Activated CD4-positive, alpha-beta T cell treated with anti-CD3 and anti-CD28 coated beads, Interleukin-2, amount 50 U/mL, for 24 hours (primary cell): ENCODE measurements at places on chromosomes 7 and 10.

GRCh38 chr7:28573059-28573553, 160.8 kb downstream of the CREB5 start:
- DNase-seq: no peak

DNA sequence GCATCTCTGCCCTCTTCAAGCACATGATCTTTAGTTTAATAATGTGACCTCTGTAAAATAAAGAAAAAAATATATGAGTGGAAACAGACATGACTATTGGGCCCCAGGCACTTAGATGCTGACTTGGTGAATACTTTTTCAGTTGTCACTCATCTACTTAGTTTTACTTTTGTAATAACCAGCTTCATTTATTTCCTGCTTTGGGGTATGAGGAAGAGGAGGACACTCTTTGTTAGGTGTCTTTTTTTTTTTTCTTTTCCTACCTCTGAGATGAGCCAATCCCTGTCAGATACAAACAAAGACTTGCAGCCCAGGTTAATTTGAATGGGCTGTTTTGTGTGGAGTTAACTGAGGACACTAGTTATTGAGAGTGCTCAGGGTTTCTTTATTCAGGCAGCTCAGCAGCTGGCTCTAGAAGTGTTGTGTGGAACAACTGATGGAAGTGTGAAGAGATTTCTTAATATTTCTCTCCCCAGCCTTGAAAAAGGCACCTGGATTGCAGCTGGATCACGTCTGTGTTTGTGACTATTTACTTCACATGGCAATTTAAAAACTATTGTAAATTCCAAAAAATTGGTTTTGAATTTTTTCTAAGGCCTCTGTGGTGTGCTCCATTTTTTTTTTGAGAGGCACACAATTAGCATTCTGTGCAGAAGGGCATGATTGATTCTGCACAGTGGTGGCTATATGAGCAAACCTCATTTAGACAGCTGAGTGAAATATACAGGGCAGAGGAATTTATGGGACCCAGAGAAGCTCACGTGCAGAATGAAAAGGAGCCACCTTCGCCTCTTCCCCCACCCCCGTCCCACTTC, 333.8 kb downstream of the LRMDA start:
- DNase-seq: no peak

DNA sequence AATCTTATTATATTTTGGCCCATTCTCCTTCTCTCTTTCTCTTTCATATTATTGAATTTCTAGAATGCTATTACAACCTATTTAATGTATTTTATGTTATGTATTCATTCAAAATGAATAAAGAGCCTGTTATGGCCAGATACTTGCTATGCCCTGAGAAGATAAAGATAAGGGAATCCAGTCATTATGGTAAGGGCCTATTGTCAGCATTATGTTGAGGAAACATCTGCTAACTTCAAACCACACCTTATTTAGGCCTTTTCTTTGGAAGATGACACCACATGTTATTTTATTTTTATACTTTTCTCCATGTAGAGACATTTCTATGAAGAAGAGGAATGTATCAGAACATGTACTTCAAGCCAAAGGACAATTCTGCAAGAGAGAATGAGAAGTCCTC, 60.5 kb upstream of the MPP7 start:
- no peak for DNase-seq

DNA sequence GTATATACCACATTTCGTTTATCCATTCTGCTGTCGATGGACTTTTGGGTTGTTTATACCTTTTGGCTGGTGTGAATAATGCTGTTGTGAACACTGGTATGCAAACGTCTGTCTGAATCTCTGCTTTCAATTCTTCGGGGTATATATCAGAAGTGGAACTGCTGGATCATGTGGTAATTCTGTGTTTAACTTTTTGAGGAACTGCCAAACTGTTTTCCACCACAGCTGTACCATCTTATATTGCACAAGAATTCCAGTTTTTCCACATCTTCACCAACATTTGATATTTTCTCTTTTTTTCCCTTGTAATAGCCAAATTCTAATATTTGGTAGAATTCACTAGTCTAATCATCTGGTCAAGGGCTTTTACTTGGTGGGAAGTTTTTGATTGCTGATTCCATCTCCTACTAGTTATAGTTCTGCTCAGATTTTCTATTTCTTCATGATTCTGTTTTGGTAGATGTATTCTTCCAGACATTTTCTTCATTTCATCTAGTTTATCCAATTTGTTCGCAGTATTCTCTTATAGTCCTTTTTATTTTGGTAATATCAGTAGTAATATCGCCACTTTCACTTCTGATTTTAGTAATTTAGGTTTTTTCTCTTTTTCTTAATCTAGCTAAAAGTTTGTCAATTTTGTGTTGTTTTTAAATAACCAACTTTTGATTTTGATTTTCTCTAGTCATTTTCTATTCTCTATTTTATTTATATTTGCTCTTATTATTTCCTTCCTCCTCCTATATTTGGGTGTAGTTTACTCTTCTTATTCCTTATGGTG, 271.2 kb downstream of the ZEB1 start:
- DNase-seq: no peak

- DNase-seq: no peak
Observed at GRCh38 chr10:124151466-124152095, 58.2 kb upstream of the CHST15 start.

DNA sequence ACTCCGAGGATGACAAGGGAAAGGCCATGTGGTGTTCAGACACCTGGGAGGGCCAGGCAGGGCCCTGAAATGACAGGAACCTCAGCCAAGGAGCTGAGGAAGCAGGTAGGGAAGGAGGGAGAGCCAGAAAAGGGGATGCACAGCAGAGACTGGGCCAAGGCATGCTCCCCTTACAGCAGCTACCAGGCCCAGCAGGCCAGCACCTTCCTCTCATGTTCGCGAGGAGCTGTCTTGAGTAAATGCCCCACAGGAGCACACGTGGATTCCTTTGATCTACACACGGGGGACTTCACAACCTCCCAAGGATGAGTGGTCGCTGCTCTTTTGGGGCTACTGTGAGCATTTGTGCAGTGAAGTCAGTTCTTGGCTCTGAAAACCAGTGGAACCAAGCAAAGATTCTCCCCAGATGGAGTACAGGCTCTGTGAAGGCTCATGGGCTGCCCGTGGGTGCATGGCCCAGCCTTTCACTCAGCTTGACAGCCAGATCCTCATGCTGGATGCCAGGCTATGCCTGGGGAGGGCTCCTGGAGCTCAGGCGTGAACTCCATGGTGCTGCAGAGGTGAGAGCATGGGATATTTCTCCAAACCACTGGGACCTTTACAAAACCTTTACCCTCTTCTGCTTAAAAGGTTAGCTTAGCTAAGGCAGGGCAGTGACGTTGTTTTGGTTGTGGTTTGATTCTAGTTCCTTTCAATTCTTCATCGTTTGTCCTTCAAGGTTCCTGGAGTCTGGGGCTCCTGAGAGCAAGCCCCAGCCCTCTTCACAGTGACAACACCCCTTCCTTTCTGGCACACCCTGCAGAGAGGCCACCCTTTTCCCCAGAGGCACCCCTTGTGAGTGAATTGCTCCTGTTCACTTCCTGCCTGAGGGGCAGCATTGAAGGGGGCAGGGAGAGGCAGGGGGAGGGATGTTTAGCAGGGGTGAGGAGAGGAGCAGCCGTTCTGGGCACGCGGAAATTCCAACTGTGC, 74.2 kb upstream of the ZPBP start:
- no peak for DNase-seq

GRCh38 chr7:44259547-44260457, 59.0 kb downstream of the YKT6 start:
- no peak for DNase-seq

DNA sequence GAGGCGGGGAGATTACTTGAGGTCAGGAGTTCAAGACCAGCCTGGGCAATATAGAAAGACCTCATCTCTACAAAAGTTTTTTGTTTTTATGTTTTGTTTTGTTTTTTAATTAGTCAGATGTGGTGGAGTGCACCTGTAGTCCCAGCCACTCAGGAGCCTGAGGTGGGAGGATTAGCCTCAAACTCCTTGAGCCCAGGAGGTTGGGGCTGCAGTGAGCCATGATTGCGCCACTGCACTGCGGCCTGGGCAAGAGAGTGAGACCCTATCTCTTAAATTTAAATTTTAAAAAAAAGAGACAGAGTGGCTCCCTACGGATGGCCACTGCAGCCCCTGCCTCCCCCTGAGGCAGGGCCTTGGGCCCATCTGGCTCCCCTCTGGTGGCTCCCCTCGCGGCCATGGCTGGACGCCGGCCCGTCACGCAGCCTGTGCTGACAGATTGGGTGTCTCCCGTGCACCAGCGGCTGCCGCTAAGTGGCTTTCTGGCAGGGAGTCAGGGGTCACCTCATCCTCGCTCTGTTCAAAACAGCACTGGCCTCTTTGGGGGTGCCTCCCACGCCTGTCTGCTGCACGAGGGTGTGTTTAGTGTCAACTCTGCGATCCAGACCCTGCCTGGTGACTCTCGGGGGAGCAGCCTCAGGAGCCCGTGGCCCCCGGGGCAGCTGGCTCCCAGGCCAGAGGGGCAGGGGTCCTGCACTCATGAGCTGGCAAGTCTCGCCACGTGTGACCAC, 44.4 kb upstream of the ELN start:
- DNase-seq: no peak

DNA sequence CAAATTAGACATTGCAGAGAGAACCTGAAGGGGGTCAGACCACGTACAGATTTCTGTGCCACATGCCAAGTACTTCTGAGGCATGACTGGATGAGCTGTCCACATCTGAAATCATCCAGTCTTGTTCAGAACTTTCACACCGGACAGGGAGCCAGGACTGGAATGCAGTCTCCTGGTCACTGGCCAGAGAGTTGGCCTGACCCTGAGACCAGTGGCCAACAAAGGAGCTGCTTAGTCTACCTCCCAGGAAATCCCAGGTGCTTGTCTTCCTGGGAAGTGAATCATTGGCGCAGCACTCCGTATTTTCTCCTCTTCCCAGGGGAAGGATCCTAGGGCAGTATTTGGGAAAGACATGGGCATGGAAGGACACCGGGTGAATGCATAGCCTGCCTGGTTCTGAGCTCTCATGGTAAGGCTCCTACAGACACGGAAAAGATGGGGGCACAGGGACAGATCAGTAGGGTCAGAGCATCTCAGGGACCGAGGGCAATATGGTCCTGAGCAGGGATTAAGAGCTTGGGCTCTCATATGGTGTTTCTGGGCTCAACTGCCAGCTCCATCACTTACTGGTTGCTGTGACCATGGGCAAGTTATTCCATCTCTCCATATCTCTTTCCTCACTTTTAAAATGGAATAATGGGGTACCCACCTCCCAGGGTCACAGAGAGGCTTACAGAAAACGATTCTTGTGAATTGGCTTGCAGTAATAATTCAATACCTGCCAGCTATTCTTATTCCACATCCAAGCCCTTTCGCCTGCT, 1.3 kb upstream of the SCD start:
- DNase-seq: no peak

GRCh38 chr7:70018700-70019099, 420.4 kb downstream of the AUTS2 start:
- no peak for DNase-seq

DNA sequence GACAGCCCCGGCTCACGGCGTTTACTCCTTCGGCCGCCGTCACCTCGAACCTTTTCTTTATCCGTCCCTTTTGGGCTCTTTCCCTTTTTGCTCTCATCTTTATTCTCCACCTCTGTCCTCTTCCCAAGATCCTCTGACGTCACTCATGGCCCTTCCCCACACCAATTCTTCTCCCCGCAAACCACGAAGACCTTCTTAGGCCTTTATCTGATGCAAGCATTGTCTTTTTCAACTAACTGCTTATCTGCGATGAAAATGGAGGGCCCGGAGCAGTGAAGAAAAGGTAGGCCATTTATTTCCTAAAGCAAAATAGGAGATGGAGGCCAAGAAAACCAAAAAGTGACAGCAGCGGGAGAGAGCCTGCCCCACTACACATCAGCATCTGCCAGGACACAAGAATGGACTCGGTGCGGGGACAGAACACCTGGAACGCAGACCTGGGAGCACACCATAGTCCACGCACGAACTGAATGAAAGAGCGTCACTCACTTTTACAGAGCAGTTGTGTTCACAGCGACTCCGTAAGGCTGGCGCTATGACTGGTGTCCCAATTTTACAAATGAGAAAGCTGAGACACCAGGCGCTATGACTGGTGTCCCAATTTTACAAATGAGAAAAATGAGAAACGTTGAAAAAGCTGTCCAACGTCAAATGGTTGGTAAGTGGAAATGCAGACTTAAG, 45.3 kb downstream of the ZNF777 start:
- no peak for DNase-seq

GRCh38 chr7:128274884-128275603, 34.0 kb downstream of the LEP start:
- no peak for DNase-seq

DNA sequence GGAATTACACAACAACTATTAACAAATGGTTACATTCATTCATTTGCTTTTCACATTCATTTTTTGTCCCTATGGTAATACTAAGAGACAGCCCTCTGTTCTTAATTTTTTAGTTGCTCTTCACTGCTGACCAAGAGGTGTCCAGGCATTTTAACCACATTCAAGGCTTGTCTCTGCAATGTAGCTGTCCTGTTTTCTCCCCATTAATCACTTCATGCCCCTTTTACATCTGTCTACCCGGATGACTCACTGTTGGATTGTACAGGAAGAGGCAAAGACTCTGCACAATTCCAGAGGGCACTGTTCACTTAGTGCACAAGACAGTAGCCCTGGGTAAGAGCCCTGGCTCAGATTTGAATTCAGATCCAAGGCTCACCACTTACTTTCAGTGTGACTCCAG, 168.5 kb downstream of the NOC3L start:
- no peak for DNase-seq

GRCh38 chr7:41188163-41189130, 514.4 kb downstream of the INHBA start:
- DNase-seq: no peak

- DNase-seq: no peak
Observed at GRCh38 chr7:28564755-28565374, 152.5 kb downstream of the CREB5 start.

- DNase-seq: no peak
Observed at GRCh38 chr10:30172673-30173072, 113.3 kb upstream of the JCAD start.

- no peak for DNase-seq
Observed at GRCh38 chr10:86899670-86900276, 57.6 kb downstream of the MMRN2 start.
